ENCODE measurements at places on chromosomes 12 and 14.

- DNase-seq: no peak
Measured at GRCh38 chr14:71050227-71050823, 143.1 kb downstream of the PCNX1 start.

GRCh38 chr14:50040401-50040775, 76.0 kb downstream of the VCPKMT start:
- DNase-seq: no peak

GRCh38 chr12:26152507-26153102, 27.8 kb upstream of the BHLHE41 start:
- DNase-seq: no peak

DNA sequence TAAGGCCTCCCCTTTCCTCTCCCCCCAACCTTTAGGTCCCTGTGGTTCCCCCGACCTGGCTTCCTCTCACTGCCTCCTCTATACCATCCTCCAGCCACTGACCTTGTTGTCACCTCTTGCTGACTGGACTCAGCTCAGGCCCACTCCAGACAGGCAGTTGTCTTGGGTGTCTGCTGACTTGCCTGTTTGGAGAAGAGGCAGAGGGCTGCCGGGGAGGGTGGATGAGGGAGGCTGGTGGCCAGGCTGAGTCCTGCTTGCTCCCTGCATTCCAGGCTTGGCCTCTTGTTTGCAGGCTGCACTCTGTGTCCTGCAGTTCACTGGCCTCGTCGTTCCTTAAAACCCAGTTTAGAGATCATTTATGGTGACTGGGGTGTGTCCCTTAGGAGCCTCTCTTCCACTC, 31.0 kb upstream of the RD3L start:
- no peak for DNase-seq

DNA sequence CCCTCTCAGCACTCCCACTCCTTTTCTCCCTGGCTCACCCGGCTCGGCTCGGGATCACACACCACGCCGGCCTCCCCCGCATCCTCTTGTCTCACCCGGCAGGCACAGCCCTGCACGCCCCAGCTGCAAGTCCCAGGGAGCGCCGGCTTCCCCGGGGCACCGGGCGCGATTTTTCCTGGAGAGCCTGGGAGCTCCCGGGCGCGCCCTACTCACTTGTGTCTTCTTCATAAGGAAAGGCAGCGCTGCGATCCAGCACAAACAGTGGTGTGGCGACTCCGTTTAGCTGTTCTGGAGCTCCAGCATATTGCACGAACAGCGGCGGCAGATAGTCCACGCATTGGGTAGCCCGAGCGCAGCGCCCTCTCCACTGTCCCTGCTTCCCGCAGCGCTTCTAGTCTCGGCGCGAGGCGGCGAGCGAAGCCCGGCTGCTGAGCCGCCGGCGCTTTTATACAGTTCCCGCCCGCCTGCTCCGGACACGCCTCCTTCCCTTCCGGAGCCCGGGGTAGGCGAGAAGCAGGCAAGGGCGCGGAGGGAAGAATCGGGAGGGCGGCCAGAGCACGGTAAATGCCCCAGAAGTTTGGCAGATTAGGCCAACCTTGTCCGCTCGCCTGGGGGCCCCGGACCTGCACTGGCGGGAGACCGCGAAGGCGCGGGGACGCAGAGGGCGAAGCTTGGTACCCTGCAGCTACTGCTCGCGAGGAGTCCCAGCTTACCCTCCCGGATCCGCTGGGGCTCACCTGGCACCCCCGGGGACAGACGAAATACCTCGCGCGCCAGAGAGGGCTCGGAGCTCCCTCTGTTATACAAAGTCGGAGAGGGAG, at the start of gene KITLG:
KITLG (minus strand) TSS at position 421 of the 821 bp plus-strand sequence; CDS start at position 228, 193 bp downstream.
- peak; percentile 90 for DNase-seq

DNA sequence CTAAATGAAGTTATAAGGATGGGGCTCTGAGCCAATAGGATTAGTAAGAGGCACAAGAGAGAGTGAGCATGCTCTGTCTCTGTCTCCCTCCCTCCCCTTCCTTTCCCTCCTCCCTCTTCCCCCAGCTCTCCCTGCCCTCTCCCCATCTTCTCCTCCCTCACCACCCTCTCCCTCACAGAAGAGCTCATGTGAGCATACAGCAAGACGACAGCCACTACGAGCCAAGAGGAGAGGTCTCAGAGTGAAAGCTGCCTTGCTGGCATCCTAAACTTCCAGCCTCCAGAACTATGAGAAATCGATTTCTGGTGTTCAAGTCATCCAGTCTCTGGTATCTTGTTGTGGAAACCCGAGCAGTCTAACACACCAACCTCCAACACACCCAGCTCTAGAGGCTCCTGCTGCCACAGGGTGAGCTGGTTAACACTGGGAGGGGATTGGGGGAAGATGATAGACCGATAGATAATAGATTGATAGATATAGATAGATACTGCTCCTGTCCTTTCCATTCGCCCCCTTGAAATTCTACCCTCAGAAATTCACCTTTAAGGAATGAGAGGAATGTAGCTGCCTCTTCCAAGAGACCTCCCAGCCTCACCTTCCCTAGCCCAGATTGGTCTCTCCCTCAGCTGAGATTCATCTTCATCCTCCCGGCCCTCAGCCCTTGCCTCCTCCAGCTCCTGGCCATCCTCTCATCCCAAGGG, 25.8 kb upstream of the ACTN1 start:
- no peak for DNase-seq

- no peak for DNase-seq
Measured at GRCh38 chr12:29067430-29067829, 81.6 kb upstream of the FAR2 start.

All from right forelimb (tissue), 1 donor.